ENCODE measurements at places on chromosomes 3 and 15.

GRCh38 chr3:107892955-107893624 lies 197.7 kb downstream of the CD47 start:
- DNase-seq: no peak

GRCh38 chr15:81880833-81881232 lies 165.0 kb downstream of the MEX3B start:
- no peak for DNase-seq

DNA sequence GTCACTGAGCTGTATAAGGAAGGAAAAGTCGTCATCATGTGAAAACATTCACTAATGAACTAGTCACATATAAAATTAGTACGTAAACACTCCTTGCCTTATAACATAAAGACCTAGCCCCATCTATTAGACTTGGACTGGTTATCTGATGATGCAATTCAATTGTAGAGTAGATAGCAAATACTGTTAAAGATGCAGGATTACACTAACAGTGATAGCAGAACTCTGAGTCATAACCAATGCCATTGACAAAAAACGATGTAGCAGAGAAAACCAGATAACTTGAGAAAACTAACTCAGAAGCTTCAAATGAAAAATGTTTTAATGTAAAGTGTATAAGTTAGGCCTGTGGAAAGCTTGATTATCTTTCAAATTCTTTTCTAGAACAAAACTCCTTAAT lies 132.2 kb downstream of the WDR72 start:
- DNase-seq: no peak

DNA sequence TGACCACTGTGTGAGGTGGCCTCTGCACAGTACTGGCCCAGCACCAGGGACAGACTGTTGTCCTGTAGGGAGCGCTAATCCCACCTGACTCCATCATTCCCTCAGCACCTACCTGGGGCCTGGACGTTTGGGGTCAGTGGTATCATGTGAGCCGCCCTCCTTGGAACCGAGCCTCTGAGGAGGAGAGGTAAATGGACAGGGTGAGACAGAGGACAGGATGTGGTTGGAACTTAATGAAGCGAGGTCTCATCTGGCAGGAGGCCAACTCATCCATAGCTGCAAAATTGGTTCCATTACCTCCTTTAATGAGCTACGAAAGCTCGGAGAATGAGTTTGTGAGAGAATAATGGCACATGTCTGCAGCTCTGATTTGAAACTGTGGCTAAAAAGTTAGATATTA lies 13.9 kb downstream of the MAPKAPK3 start:
- DNase-seq: no peak

GRCh38 chr3:147418371-147418781 lies 9.2 kb downstream of the ZIC1 start:
- DNase-seq: no peak

GRCh38 chr15:29736744-29737020 lies 85.6 kb downstream of the TJP1 start:
- DNase-seq: no peak

GRCh38 chr3:60651799-60652198 lies 599.5 kb downstream of the FHIT start:
- DNase-seq: no peak

DNA sequence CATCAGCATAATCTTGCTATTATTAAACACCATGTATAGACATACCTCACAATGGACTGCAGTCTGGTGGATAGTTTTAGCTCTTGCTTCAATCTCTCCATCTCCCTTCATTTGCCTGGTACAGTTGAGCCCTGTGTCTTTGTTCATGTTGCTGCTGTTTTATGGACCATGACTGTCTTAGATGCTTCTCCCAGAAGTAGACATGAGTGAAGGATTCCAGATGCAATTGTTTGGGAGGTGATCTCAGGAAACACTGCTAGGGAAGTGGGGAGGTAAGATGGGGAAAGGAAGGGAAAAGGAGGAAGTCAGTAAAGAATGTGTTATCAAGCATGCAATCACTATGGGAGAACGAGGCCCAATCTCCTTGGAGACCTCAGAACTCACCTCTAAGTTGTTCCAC lies 36.3 kb upstream of the CTNNB1 start:
- DNase-seq: no peak

GRCh38 chr3:134872440-134873388 lies 77.7 kb downstream of the EPHB1 start:
- DNase-seq: no peak

- no peak for DNase-seq
Measured at GRCh38 chr3:61617041-61617440, 55.7 kb downstream of the PTPRG start.

DNA sequence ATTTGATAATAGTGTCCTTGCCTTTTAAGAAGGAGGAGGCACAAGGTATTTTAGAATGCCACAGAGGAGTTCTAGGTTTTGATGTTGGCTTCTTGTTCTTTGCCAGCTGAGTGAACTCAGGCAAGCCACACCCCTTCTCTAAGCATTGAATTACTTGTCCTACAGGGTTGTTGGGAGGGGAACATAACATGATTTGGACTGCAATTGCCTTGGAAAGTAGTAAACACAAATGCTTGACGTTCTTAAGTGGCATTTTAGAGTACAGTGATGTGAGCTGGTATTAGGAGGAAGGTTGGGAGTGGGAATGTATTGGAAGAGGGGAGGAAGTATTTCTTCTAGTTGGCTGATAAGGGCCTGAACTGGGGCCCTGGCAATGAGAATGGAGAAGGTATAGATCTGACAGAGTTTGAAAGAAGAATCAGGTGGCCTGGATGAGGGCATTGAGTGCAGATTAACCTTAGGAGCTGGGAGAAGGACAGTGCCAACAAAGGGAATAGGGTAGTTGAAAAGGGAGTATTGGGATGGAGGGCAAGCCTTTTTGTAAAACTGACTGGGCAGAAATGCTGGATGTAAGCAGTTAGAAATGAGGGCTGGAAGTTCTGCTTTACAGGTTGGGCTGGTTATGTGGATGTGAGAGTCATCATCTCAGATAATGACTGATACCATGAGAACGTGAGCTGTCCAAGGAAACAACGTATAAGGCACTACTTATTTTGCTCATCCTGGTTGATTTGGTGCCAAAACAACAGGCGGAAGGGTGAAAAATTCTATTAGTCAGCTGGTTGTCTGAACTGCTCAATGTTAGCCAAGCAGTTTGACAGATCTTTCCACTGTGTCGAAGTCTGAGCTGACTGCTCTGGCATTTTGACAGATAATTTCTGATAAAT lies 16.7 kb downstream of the KAT2B start:
- DNase-seq: no peak

DNA sequence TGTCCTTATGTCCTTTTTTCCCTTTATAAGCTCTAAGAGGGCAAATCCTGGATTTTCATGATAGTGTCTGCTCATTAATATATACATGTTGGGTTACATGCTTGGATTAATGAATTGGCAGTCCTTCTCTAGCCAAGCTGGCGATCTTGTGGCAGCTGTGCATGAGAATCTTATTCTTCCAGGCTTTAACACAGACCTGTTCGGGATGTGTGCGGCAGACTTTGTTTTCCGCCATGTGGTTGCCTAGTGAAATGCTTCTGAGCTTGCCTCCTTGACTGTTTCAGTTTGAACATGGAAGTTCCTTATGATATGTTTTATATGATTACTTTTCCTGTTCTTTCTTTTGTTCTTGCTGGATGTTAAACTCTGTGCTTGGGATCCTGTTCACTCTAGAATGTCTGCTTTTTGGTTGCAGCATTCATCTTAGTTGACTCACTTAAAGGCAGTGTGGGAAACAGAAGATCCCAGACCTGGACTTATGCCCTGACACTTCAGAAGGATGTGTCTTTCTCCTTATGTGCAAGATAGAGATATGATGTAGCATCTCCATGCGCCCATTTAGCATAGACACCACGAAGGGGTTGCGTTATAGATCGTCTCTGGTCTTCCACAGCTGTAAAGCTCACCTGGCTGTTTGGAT lies 7.2 kb downstream of the CHCHD6 start:
- DNase-seq: no peak

DNA sequence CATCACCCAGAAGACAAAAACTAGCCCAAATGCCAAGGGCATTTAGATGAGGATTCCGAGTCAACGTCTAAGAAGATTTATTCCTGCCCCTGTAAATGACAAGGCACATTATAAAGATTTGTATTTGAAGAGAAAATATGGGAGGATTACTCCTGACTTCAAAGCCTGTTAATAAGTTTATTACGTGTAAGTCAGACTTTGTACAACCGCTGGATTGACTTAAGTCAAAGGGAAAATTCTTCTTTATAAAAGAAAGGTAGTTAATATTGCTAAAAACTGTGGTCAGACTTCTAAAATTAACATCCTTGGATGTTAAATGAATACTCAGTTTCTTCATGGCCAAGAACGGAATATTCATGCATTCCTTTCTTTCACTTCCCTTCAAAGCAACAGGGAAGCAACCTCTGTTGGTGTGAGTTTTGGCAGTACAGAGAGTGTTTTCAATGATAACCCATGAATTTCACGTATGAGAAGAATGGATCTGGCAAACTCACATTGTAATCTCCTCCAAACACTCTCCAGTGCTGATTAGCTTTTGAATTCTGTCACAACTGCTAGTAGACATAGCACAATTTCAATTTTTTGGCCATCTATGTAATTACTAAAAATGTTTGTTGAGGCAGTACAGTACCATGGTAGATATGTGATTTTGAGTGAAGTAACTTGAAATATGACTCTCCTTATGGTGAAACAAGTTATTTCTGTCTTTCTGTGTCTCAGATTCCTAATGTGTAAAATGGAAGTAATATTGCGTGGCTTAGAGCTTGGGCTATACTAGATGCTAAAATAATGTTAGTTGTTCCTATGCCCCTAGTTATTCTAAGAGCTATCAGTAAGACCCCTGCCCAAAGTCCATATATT lies 62.0 kb downstream of the PLD1 start:
- no peak for DNase-seq

- no peak for DNase-seq
Measured at GRCh38 chr3:158725348-158726011, 6.8 kb downstream of the RARRES1 start.

DNA sequence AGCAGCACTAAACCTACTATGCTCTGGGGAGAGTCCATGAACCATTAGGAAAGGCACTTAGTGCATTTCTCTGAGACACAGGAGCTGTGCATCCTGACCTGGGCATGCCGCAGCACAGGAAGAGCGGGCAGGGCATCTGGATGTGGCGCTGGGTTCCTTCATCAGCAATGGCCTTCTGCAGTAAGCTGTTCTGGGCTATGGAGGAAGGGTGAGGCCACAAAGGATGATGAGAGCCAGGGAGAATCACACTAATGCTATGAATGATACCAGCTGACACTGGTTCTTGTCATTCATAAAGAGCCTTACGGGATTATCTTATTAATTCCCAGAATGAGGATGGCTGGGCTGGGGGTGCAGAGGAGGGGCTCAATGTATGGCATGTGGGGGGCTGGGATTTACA lies 12.7 kb upstream of the SCN10A start:
- DNase-seq: no peak

GRCh38 chr3:150545419-150546225 lies 674 bp downstream of the SERP1 start:
- DNase-seq: peak; percentile 71

GRCh38 chr15:79089331-79089889 lies 1.2 kb downstream of the RASGRF1 start:
- DNase-seq: peak; percentile 71

- no peak for DNase-seq
Measured at GRCh38 chr3:188007897-188008296, 146.1 kb upstream of the LPP start.

DNA sequence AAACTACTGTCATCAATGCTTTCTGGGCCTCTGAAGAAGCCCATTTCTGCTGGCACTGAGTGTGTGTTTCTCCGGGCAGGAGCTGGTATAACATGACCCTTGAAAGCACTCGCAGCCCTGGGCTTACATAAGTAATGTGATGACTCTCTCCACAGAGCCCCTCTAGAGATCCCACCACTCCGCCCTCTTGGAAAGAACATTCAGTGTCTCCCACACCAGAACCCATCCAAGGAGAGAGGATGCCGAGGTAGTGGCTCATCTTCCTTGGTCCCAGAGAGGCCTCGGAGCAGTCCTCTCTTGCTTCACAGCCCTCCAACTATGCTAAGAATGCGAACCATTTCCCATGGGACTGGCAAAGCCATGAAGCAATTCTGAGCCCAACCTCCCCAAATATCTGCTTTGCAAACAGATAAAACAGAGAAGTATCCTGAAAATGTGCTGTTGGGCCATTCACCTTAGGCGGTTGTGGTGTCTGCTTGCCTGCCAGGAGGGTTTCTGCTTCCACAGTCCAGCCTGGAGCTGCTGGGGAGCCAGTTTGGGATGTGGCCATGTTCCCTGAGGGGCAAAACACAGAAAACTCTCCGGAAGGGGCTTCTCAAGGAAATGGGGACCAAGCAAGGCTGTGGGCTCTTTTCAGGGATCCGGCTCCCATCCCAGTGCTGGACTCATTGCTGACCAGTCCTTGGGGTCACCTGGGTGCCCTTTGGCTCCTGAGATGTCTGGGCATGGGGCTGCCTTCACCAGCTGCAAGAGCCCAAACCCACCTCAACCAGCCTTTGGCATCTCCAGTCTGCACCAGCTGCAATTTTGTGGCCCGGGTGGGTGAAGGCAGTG lies 47.3 kb downstream of the AMOTL2 start:
- DNase-seq: no peak

DNA sequence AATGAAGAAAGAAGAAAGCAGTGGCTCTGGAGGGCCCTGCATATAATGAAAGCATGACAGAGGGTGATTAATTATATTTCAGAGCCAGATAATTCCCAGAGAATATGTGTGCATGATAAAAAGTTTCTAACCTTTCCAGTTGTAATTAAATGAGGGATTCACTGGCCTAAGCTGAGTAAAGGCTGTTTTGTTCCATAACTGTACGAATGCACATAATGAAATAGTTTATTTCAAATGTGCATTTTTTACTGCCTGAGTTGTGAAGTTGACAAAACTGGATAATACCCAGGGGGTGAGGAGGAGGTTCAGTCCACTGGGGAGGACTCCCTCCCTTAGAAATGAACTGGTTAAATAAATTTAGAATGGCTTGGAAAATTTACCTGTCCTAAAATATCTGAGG lies 616.4 kb downstream of the TAFA4 start:
- no peak for DNase-seq

DNA sequence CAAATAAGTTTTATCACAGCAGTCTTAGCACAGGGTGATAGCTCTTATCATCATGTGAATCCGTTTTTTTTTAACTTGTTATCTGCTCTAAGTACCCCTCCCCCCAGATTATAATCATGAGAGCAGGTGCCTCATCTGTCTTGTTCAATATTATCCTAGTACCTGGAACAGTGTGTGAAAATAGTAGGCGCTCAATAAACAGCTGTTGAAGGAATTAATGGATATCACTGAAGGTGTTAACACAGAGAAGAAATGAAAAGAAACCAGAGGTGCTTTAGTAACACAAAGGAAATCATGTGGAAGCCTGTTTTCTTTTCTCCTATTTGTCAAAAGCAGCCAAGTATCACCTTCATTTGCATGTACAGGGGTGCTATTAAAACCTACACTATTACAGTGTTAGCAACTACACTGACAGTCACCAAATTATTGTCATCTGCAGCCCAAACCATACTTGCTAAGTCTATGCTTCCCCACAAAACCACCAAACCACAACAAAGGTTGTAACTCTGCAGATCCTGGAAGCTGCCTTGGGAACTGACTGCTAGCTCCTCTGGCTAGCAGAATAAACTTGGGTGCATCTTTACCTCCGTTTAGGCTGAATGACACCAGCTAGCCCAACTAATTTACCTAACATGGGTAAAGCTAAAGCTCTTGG lies 2.9 kb downstream of the XPC start:
- DNase-seq: no peak

- no peak for DNase-seq
Measured at GRCh38 chr3:43876648-43877047, 185.9 kb downstream of the ABHD5 start.
